ENCODE measurements at places on chromosomes 4 and X.

DNA sequence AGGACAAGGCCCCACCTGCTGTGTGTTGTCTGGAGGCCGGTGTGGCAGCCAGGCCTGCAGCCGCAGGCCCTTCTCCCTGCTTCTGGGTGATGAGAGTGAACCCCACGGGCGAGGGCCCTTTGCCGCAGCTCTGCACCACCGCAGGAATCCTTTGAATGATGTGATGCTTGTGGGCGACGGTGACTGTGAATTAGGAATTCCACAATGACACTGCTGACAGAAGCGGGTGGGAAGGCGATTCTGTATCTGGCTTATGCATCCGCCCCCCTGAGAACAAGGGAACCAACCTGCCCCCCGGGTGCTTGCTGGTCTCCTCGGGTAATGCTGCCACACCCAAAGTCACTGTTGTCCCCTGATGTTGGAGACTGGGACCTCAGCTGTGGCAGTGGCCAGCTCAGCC, 19.5 kb upstream of the MAN2B2 start:
- no peak for DNase-seq

GRCh38 chr4:181944527-181944926, 298.7 kb upstream of the TENM3 start:
- no peak for DNase-seq

DNA sequence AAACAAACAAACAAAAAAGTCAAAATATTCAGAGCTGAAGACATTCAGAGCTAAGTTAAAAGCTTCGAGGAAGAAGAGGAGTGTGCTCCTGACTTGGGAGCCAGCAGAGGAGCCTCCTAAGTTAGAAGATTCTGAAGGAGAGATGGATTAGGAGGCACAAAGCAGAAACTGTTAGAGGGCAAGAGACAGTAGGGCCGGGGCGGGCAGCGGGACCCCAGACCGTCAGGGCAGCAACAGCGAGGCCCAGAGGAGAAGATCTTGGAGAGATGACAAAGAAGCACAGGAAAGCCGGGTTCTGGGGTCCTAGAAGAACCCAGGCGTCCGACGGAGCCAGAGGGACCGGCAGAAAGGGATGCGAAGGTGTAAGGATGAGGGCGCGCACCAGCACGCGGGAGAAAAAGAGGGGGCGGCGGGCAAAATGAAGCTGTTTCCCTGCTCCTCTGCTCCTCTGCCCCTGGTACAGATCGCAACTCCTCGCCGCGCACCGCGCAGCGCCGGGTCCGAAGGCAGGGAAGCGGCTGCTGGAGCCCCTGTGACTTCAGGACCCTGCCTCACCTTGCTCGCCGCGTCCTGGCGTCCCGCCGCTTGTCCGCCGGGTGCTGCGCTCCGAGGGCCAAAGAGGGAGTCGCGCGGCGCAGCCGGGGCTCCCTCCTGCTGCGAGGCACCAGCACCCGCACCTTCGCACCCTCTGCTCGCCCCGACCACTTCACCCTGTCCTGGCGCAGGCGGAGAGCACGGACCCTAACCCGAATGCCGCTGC, 477 bp downstream of the KLHL13 start:
- no peak for DNase-seq

- no peak for DNase-seq
These were observed 239.6 kb upstream of the TRAM1L1 start for GRCh38 chr4:117324851-117325491.

DNA sequence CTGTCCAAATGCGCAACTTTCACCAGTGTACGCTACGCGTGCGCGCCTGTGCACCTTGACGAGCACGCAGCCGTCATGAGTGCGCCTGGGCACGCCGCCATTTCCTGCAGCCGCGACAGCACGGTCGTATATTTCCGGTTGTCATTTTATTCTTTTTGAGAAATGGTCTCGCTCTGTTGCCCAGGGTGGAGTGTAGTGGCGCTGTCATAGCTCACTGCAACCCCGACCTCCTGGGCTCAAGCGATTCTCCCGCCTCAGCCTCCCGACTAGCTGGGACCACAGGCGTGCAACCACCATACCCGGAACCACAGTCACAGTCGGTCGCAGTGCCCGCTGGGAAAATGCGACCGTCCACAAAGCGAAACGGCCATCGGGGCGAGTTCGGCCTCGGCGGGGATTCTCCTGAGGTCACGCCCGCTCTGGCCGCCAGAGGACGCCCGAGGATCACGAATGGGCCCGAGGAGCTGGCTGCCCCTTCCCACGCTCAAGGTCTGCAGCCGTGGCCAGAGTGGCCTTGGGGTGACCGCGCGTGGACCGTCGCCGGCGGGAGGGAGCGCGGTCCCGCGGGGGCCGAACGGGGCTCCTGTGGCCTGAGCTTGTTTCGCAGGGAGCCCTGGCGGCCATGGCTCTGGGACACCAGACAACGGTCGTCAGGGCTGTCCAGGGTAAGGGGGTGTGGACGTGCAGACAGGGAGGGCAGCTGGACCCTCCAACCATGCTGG, 23.7 kb upstream of the PNMA3 start:
- DNase-seq = peak; percentile 89

DNA sequence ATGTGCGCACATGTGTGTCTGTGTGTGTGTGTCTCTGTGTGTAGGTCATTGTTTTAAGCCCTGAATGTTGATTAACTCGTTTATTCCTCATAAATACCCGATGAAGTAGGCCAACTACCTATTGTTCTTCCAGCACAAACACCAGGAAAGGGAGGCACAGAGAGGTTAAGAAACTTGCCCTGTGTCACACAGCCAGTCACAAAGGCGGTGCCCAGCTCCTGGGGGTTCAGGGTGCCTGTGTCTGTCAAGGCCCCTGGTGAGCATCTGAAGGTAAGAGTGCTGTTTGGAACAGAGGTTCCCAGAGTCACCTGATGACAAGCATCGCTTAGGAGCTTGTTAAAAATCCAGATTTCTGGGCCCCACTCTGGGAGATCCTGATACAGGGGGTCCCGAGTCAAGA, 18.0 kb upstream of the SH3TC1 start:
- DNase-seq = no peak

DNA sequence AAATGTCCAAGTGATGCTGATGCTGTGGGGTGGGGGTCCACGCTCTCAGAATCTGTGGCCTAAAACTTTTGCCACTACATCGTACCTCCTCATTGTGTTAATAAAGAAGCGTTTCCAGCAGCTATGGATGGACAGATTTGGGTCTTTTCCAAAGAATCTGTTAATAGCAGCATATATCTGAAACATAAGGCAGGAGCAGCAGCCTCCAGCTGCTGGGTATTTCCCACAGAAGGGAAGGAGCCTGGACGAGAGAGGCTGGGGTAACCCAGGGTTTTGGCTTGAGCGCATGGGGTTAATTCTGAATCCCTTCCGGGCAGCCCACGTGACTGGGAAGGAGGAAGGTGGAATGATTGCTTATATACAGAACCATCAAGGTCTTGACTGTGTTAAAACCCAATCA, 332.4 kb downstream of the BCOR start:
- no peak for DNase-seq

- no peak for DNase-seq
These were observed 14.5 kb upstream of the LNX1 start for GRCh38 chr4:53605783-53606182.

- no peak for DNase-seq
These were observed 70.8 kb downstream of the ARX start for GRCh38 chrX:24945009-24945408.

DNA sequence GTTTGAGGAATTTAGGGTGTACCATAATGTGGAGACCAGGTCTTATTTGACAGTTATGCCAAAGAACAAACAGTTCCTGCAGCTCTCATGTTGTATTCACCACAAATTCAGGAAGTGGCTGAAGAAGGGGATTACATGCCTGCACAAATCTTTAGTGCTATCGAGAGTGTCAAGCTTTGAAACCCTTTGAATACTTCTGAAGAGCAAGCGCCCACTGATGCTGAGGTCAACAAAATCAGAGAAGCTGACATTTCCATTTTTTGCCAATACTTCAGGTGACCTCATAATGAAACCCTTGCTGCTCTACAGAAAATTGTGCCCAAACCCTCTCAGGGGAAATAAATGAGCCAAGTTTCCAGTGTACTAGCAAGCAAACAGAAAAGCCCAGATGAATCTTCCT, 28.4 kb downstream of the PAK3 start:
- no peak for DNase-seq

DNA sequence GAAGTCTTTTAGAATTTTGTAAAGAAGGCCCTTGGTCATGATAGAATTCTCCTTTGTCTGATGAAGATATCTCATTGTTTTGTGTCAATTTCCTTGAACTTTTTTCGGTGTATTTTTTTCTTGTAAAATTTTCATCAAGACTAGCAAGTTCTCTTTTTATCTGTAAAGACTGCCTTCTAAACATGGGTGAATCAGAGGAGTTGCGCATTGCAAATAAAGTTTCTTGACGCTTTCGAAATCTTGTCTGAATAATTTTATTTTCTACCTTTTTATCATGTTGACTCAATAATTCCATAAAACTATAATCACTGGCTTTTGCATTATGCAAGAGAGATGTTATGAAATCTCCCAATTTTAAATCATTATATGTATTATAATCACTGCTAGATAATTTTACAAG, 66.2 kb downstream of the NCAPG start:
- no peak for DNase-seq

DNA sequence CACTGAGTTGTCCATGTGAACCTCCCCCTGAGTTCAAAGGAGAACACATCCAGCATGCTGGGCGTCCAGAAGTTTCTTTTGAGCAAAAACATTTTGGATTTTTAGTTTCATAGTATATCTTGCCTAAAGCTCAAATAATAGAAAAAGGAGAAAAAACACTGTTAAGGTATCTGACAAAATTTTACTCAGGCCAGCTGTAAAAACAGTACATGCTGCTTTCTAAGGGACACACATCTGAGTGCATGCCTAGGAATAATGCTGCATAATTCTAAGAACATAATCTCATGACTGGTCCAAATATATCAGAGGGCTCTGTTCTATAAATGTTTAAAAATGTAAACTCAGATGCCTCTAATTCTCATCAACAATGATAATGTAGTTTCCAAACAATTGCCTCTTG, 561.3 kb upstream of the INTU start:
- no peak for DNase-seq

DNA sequence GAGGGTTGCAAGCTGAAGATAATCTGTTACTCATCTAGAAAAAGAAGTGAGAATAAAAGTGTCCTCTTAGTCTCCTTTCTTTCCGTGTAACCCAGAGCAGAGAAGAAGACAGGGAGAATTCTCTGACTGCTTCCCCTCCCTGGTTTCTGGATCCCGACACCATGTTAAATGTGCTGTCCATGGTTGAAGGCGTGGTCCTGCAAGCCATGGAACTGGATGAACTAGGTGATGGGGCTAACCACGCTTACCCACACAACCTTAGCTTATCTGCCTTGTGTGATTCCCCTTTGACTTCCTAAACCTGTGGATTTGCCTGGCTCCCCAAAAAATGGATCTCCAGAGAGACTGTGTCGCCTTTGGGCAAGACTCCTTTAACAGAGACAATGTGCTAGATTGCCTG, 907.6 kb downstream of the FSTL5 start:
- DNase-seq = no peak

- no peak for DNase-seq
These were observed 2440.0 kb downstream of the PCDH7 start for GRCh38 chr4:33160126-33160525.

- no peak for DNase-seq
These were observed 37.9 kb upstream of the STOX2 start for GRCh38 chr4:183867247-183867646.

GRCh38 chr4:101914761-101915160, 124.2 kb downstream of the BANK1 start:
- no peak for DNase-seq

GRCh38 chr4:26257850-26258249, 63.0 kb upstream of the RBPJ start:
- no peak for DNase-seq

GRCh38 chr4:87037671-87038334, 103.0 kb downstream of the AFF1 start:
- no peak for DNase-seq

DNA sequence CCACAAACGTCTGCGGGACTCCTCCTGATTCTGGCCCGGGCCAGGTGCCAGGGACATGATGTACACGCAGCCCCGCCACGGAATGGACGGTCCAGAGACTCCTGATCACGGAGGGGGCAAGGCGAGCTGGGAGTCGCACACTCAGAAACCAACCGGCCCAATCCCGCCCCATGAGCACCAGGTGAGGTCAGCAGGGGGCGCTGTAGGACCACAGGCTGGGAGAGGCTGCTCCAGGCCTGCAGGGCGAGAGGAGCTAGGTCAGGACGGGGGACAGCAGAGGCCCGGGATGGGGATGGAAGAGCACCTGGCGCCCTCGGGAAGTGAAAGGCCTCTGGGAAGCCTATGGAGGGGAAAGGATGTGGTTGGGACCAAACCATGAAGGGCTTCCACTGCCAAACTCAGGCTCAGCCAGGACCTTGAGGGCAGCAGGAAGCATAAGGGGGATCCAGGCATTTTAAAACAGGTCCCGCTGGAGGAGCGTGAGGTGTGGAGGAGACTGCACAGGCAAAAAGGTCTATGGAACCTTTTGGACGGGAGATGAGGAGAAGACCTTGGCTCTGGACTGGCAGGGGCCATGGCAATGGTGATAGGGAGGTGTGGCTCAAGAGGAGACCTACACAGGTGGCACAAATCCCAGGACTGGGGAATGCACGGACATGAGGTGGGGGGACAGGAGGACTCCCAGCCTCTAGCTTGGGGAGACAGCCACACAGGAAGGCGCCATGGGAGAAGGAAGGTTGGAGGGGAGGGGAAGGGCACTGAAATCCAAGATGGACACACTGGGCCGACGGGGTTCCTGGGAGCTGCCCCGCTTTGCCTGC, 79.2 kb downstream of the MTMR1 start:
- DNase-seq = peak; percentile 89

DNA sequence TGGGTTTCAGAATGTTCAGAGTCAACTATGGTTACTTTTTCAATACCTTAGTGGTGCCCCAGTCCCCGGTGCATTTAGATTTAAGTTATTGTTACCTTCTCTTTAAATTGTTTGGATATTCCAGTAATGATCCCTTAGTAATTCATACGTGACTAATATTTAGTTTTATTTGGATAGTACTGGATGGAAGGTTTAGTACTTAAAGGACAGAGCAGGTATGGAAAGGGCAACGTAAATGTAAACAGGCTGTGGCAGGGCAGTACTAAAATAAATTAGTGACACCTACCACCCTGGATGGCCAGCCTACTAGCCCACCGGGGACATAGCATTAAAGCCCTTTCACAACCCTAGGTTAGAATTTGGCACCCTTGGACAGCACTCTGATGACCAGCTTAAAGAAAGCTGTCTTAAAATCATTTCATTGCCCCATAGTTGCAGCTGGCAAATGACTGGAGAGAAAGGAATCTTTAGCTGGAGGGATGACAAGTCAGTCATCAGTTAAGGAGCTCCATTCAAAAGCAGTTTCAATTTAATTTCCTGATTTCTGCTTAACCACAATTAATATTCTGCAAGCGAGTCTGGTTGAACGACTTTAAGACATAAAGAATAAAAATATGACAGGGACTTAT, 16.4 kb downstream of the PLP1 start:
- DNase-seq = no peak

Measured in SK-N-SH (cell line).